Activated T-helper 17 cell treated with anti-CD3 and anti-CD28 coated beads, Interleukin-2, amount 50 U/mL, for 72 hours (primary cell): ENCODE measurements at places on chromosomes 1 and 21.

- ATAC-seq: peak; percentile 84
Observed at GRCh38 chr1:8169364-8170058, 143.4 kb upstream of the ERRFI1 start.

DNA sequence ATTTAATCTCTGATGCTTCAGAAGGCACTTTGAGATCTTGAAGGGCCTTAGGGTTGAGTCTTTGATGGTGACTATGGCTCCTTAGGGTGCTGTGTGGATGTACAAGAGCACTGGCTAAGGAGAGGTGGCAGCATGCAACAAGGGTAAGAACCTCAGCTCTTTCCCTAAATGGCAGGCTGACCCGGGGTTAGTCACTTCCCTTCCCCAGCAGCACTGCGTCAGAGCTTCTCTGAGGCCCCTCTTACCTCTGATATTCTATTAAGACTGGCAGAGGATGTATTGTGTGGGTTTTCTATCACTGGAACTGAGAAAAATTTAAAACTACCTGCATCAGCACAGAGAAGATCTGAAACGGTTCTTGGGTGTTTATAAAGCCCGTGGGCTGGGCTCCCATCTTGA, 11.8 kb downstream of the C1orf116 start:
- peak; percentile 35 for ATAC-seq

DNA sequence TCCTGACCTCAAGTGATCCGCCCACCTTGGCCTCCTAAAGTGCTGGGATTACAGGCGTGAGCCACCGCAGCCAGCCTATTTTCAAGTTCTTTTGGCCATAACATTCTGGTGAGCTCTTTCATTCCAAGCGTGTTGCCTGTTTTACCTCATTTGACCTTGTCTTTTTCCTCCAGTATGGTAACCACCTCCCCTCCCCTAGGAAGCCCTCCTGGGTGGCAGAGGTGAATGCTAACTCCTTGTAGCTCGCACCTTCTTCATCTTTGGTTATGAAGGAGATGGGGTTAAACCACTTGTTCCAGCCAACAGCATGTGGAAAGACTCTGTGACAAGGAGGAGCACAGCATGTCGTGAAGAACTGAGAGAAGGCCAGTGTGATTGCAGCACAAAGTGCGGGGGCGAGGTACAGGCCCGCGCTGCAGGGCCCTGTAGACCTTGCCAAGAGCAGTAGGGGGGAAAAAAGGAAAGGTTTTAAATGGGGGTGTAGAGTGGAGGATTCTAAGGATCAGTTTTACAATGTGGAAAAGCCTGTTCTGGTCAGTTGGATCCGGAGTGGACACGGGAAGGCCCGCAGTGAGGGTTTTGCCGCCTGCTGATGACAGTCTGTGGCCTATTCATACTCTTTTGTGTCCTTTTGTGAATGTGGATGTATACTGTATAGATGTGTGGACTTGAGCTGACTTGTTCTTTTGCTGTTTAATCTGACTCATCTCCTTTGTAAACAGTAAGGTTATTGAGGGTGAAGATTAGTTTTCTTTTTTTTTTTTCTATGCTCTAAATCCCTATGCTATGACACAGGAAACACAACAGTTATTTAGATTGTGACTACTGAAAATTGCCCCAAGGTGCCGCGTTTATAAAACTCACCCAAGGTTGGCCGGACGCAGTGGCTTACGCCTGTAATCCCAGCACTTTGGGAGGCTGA, 7.5 kb upstream of the ZNF436 start:
- ATAC-seq: no peak

DNA sequence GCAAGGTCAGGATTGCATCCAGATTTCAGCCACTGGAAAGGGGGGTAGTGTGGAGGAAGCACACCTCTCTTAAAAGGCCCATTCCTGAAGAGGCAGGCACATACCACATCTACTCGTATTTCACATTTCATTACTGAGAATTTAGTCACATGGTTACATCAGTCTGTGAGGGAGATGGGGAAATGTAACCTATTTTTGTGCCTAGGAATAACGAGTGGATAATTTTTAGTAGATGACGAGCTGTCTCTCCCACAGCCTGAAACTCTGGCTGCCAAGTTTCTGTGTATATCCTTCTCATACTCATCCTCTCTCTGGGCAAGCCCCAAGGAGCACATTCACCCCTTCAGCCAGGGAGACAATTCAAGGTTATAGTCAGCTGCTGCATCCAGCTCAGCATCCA, 10.3 kb upstream of the C21orf91 start:
- ATAC-seq: no peak

DNA sequence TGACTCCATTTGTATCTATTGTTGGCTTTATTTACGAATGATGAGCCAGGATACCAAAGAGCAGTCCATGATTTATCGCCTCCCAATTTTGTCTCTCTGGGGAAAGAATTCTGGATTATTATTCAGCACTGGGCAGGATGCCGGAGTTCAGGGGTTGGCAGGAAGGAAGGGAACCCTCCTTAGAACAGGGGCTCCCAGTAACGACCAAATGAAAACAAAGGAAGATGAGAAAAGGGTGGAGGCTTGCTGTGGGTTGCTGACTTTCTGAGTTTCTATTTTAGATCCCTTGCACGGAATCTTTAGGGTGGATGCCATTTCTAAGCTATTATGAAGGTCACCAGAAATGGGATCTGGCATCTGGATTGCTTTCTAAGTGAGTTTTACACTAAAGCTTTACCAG, 231.2 kb upstream of the LYPLAL1 start:
- no peak for ATAC-seq
